Ascending aorta (tissue), 2 donors: ENCODE measurements at places on chromosomes 3 and 15.

GRCh38 chr15:72766025-72766424, 17.5 kb downstream of the ADPGK start:
- no peak for DNase-seq

- no peak for DNase-seq
Observed at GRCh38 chr15:91126080-91126479, 26.0 kb downstream of the SV2B start.

DNA sequence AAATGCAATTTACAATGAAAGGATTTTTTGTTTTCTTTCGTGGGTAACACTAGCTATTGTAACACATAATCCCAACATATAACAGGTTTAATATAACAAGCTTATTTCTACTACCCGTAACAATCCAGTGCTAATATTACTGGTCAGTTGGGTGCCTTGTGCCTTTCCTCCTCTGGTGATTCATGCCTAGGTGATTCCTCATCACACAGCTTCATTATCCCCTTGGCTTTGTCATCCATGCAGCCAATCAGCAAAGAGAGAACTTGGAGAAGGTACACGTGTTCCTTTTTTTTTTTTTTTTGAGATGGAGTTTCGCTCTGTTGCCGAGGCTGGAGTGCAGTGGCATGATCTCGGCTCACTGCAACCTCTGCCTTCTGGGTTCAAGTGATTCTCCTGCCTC, 30.7 kb downstream of the CHST14 start:
- DNase-seq = no peak

GRCh38 chr15:30921781-30922479, 18.2 kb downstream of the FAN1 start:
- DNase-seq = no peak

DNA sequence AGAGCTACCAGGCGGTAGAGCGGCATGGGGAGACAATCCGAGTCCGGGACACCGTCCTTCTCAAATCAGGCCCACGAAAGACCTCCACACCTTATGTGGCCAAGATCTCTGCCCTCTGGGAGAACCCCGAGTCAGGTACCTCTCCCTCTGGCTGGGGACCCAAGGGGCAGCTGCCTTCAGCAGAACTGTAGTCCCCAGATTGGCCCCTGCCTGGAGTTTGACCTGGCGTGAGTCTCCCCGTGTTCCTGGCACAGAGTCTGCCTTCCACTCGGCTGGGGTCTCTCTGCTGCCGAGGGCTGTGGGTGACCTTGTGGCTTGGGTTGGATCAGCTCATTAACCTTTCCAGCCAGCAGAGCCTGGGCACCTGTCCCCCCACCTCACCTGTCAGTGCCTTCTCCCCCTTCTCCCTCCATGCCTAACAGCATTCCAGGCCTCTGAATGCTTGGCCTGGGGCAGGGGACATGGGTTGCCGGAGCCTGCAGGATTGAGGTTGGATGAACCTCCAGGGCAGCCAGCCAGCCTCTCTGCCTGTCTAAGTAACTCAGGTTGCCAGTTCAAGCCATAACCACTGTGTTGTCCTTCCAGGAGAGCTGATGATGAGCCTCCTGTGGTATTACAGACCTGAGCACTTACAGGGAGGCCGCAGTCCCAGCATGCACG, 6.8 kb upstream of the CHST14 start:
- no peak for DNase-seq

GRCh38 chr15:38454696-38455090, 766 bp downstream of the FAM98B start:
- DNase-seq = no peak

GRCh38 chr3:12716605-12717151, 42.4 kb downstream of the TMEM40 start:
- no peak for DNase-seq

GRCh38 chr3:82610236-82610635, 848.8 kb upstream of the GBE1 start:
- no peak for DNase-seq

- no peak for DNase-seq
Observed at GRCh38 chr15:40830884-40831283, 2.4 kb upstream of the PPP1R14D start.

DNA sequence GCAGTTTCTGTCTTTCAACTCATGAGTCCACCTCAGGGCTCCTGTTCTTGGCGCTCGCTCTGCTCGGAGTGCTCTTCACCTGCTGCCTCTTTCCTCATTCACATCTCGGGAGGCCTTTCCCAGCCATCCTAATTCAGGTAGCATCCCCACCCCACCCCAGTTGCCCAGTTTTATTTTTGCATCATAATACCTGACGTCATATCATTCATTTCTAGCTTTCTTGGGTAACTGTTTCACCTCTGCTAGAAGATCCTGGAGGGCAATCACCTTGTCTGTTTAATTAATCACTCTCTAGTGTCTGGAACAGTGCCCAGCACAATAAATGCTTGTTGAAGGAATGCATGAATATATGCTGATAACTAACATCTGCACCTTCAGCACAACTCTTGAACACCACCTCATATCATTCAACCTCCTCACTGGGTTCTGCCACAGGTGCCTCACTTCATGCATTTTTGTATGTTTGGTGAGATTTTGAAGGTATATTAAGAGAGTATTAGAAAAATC, 7.6 kb downstream of the NUSAP1 start:
- DNase-seq = no peak
